Smooth muscle cell of the pulmonary artery (primary cell): ENCODE measurements at places on chromosomes 12 and 14. TPM values are rescaled to one million over a fixed set of nuclear protein-coding genes. Genes with fewer than 3 reads are reported as not detected.

The BICDL1 gene
- total RNA-seq = not detected in 2 replicates

The HOXC6 gene
- total RNA-seq = 0.56 and 2.3 TPM in 2 replicates

The TBC1D30 gene
- 0.33 and 0.43 TPM in 2 replicates for total RNA-seq

The CCDC85C gene
- total RNA-seq = 5.0 and 24.0 TPM in 2 replicates

The TMEM117 gene
- total RNA-seq = 9.8 and 10.2 TPM in 2 replicates

The KRT74 gene
- total RNA-seq = not detected in 2 replicates

The EIF2S3B gene
- 0.65 and 14.8 TPM in 2 replicates for total RNA-seq

The PLEKHH1 gene
- total RNA-seq = 0.20 and 0.36 TPM in 2 replicates

The DPPA3 gene
- not detected in 2 replicates for total RNA-seq

The ACOT6 gene
- not detected in 2 replicates for total RNA-seq

The CISTR gene
- total RNA-seq = not detected in 2 replicates

The PTCSC3 gene
- total RNA-seq = not detected in 2 replicates

The PZP gene
- not detected in 2 replicates for total RNA-seq

The OR6C75 gene
- total RNA-seq = not detected in 2 replicates

The LBHD2 gene
- not detected in 2 replicates for total RNA-seq

The KCNH3 gene
- total RNA-seq = 0.26 and 0.33 TPM in 2 replicates

The TMEM63C gene
- total RNA-seq = under 0.01 and 0.17 TPM in 2 replicates

The SERPINA12 gene
- total RNA-seq = not detected in 2 replicates

The GUCY2C gene
- not detected in 2 replicates for total RNA-seq

The KERA gene
- total RNA-seq = not detected in 2 replicates

The KCNC2 gene
- not detected in 2 replicates for total RNA-seq

The CLEC9A gene
- total RNA-seq = not detected in 2 replicates

The GALC gene
- 32.8 and 34.1 TPM in 2 replicates for total RNA-seq

The KLRD1 gene
- total RNA-seq = 0.50 and 0.65 TPM in 2 replicates

The RESF1 gene
- total RNA-seq = 18.3 and 25.0 TPM in 2 replicates

The OTX2 gene
- not detected in 2 replicates for total RNA-seq

The APPL2 gene
- 49.9 and 56.4 TPM in 2 replicates for total RNA-seq

The FGD6 gene
- 4.2 and 9.8 TPM in 2 replicates for total RNA-seq

The KCNK10 gene
- not detected in 2 replicates for total RNA-seq
